ENCODE measurements at places on chromosomes 12 and 14.
A peak's percentile ranks its signal among the peaks of the same experiment; 100 is the strongest.

DNA sequence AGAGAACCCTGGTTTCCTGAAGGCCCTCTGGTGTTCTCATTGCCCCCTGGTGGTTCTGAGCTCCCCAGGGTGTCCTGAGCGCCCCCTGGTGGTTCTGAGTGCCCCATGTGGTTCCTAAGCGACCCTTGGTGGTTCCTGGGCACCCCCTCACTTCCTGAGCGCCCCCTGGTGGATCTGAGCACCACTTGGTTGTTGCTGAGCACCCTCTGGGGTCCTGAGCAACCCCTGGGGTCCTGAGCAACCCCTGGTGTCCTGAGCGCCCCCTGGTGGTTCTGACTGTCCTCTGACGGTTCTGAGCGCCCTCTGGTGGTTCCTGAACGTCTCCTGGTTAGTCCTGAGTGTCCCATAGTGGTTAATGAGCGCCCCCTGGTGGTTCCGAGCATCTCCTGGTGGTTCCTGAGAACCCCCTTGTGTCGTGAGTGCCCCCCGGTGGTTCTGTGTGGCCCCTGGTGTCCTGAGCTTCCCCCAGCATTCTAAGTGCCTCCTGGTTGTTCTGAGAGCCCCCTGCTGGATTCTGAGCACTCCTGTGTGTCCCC, 568.3 kb downstream of the TMEM121 start:
- DNase-seq, result no peak

- no peak for DNase-seq
These were observed 32.5 kb downstream of the MMAB start for GRCh38 chr12:109540526-109541412.

DNA sequence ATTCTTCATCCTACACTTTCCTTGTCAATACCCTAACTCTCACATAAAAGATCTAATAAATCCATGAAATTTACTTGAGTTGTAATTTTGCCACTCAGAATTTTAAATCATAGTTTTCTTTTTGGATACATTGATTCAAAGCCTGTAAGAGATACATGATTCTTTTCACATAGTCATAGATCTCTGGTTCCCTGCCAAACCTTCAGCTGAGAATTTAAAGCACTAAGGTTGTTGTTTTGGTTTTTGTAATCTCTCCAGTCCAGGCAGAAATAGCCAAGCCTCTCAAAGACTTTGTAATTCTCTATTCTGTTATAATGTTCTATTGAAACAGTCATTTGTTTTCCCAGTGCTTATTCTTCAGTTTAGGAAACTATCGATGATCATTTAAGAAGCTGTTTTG, 273.9 kb downstream of the TRHDE start:
- no peak for DNase-seq

DNA sequence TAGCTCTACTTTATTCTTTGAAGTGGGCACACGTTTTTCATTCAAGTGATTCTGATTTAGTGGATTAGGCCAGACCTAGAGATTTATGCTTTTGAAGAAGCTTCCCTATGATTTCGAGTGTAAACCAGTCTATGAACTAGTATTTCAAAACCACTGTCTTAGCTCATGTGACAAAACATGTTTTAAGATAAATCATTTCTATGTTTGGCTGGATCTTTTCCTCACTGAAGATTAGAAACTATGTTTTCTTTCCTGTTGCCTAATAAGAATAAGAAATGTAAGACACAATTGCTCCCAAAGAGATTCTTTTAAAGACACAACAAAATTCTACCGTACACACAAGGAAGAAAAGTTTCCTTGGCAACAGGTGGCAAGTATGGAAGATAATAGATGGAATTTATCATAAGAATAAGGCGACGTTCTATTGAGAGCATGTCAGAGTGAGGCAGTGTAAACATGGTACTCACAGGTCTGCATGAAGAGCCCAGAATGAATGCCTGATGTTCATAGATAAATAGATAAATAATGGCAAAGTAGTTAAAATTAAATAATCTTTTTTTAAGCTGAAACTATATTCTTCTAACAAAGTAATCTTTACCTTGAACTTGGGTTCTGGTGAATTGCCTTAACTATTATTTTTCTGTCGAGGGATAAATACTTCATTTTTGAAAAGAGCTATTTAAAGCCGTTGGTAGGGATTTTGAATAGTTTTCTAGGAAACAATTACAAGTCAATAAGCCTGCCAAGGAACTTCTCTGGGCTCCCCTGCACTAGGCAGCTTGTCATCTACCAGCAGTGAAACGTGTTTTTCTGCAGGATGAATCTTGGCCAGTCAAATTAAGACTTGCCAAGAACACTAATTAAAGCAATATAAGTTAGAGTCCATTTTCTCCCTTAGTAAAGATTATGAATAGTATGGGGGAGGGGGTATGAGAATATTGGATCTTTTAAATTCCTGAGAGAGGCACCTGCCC, 34.1 kb upstream of the C12orf75 start:
- DNase-seq, result no peak

GRCh38 chr14:88829685-88830302, 5.3 kb downstream of the TTC8 start:
- no peak for DNase-seq

DNA sequence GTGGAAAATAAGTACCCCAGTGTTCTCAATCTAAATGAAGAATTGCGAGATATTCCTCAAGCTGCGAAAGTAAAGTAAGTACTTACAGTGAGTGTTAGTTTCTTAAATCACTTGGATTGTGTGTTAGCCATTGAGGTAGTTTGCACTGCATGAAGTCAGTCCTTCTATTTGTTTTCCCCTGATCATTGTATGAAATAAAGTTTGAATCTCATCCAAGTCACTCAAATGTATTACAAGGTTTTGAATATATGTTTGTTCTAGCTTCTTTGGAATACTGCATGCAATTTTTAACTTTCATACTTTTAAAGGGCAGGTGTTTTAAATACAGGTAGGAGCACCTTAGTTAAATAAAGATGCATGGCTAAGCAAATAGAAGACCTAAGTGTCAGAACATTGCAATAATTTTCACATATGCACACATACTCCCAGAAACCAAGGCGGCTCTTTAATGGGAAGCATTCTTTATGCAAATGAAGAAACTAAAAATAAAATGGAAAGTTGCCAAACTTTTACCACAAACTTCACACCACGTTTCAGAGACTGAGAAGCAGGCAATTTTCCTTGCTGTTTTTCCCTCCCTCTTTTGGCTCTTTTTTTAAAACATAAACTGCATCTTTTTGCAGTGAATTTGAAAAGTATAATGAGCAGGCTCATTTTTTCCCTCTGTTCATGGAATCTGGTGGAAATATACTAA, 105.6 kb downstream of the GPR135 start:
- DNase-seq, result no peak

- no peak for DNase-seq
These were observed 82.8 kb upstream of the FBXO21 start for GRCh38 chr12:117273091-117273490.

GRCh38 chr14:98633380-98633779, 638.6 kb downstream of the BCL11B start:
- DNase-seq, result no peak

- DNase-seq, result no peak
These were observed 251.4 kb downstream of the EGLN3 start for GRCh38 chr14:33699300-33699983.

DNA sequence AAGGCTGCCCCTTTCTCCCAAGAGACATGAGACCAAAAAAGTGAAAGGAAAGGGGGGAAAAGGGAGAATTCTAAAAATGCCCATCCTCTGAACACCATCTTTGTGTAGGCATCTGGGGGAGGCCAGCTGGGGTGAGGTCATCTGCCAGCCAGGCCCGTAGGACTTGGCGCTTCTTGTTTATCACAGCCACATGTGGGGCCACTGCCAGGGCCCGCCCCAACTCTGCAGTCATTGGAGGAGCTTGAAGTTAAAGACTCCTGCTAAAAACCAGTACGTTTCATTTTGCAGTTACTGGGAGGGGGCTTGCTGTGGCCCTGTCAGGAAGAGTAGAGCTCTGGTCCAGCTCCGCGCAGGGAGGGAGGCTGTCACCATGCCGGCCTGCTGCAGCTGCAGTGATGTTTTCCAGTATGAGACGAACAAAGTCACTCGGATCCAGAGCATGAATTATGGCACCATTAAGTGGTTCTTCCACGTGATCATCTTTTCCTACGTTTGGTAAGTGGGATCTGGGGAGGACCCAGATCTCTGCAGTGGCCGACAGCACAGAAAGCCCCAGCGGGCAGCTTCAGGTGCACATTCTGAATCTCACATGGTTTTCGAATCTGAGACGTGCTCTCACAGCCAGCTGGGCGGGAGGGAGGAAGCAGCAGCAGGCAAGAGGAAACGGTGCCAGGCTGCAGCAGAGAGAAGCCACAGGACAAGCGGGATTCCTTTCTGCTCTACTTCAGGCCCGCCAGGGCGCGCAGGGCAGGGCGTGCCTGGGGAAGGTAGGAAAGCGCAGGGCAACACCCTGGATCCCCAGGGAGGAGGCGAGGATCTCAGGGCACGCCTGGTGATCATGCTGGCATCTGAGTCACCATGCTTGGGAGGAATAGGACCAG, at the start of gene P2RX7:
P2RX7 (plus strand) TSS at position 276 of the 881 bp plus-strand sequence; CDS start at position 371, 95 bp downstream.
- DNase-seq, result peak; percentile 90

- peak; percentile 82 for DNase-seq
These were observed 871 bp upstream of the COQ5 start for GRCh38 chr12:120529641-120530417.

DNA sequence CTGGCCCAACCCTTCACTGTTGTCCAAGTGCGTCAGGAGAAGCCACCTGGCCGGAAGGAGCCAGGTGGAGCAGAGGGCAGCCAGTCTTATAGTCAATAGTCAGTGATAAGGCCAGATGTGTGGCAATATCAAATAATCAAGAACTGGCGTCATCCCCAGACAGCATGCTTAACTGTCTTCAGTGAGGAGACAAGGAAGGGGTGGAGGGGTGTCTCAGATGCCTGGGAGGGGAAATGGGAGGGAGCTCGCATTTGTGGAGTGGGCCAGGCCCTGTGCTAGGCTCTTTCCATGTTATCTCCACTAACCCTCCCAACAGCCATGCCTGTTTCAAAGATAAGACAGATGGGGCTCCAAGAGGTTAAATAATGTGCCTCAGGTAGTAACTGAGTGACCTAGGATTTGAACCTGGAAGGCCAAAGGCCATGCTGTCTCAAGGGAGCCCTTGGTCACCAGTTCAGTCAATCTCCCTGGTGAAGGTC, 48.9 kb upstream of the FOS start:
- DNase-seq, result no peak

DNA sequence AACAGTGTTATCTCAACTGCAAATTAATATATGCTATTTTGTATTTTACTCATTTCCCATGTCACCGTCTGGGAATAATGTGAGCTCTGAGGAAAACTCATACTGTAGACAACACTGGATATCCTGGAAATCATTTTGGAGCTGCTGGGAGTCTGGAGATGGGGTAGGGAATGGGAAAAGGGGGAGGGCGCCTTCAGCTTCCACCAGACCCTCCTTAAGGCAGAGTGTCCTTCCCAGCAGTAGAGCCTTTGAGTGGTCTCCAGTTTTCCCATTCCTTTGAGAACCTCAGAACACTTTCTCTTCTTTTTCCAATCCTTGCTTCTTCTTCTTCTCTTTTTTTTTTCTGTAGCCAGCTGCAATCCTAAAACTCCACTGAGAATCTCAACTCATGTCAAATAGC, 5.4 kb upstream of the LRIG3 start:
- DNase-seq, result no peak

- DNase-seq, result no peak
These were observed 196.2 kb upstream of the C14orf180 start for GRCh38 chr14:104383088-104383995.

- no peak for DNase-seq
These were observed 2.2 kb downstream of the ZC3H10 start for GRCh38 chr12:56120158-56120846.

DNA sequence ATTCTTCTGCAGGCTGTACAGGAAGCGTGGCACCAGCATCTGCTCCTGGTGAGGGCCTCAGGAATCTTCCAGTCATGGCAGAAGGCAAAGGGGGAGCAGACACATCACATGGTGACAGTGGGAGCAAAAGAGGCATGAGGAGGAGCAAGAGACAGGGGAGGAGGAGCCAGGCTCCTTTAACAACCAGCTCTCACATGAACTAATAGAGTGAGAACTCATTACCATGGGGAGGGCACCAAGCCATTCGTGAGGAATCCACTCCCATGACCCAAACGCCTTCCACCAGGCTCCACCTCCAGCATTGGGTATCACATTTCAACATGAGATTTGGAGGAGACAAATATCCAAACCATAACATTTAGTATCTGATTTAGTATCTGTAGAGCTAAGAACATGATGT, 14.7 kb upstream of the TRIM9 start:
- no peak for DNase-seq

DNA sequence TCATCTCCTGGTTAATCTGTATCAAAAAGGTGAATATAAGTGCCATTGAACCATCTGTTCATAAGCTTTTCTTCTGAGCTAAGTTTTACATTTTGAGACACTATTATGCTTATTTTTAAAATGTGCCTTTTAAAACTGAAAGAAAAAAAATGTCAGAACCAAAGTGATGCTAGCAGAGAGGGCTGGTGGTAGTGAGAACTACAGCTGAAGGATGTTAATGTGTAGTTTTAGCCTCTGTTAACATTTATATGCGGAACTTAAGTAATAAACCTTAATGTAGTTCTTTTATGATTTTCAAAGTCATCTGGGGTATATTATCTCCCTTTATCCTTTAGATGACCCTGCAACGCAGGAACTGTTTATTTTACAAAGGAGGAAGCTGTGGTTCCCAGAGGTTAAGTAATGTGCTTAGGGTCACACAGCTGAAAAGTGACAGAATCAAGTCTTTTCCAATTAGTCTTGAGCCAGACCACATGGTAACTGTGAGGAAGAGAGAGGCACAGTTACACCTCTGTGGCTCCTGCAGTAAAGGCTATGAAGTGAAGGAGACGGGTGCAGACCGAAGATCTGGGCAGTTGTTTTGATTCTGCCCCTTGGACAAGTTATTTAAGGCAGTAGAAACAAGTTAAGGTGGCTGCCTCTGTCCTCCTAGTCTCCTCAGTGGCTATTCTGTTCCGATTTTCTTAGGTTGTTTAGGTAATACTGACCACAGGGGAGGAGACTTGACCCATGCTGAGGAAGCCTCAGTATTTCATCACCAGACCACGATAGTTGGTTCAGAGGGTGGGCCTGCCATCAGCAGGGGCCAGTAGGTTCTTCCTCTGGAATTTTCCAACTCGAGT, 23.9 kb downstream of the GNG2 start:
- no peak for DNase-seq

GRCh38 chr12:3381059-3382047, 109.7 kb upstream of the PRMT8 start:
- no peak for DNase-seq

- DNase-seq, result no peak
These were observed 23.6 kb upstream of the WNK1 start for GRCh38 chr12:728781-729180.

DNA sequence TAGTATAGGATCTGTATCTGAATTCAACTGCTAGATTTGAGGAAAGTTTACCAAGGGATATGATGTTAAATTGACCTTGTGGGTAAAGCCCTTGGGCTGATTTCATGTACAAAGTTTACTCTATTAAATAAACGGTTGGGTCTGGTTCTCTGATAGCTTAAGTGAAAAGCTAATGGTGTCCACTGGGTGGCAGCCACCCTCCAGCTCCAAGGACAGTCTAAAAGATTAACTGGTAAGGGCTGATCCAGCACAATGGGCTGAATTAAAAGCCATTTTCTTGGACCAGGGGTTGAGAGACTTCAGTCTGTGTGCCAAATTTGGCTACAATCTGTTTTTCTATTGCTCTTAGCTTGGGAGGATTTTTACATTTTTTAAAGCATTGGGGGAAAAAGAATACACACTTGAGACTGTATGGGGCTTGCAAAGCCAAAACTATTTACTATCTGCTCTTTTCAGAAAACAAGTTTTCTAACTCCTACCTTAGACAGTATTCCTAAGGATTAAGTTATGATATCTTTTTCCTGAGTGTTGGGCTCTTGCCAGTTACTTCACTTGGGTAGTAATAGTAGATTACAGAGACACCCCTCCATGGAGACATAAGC, 116.5 kb downstream of the GPHN start:
- DNase-seq, result peak; percentile 37
